Natural killer cell treated with Interleukin-12 subunit alpha and Interleukin-12 subunit beta and Interleukin-15 and Interleukin-18, amount 100 ng/mL, for 72 hours (primary cell): ENCODE measurements at places on chromosomes 4 and X.

DNA sequence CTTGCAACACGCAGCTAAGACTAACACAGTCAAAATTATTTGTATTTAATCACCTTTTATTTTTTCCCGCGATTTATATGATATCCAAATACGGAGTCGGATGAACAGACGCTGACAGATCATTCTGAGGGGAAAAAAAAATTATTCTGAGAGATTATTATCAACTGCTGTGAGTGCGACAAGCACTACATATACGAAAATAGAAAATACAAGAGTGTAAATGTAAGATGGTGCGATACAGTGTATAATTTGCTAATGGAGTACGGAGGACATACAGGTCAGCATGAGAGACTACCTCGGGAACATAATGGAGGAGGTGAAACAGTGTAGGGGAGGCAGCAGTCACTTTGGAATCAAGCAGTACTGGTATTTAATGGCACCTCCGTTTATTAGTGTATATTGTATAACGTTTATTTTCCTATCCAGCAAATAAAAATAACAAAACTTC, 2.8 kb upstream of the LIN54 start:
- DNase-seq = no peak

- no peak for DNase-seq
These were observed 2.7 kb downstream of the GSX2 start for GRCh38 chr4:54102531-54103106.

GRCh38 chrX:120499301-120500072, 30.4 kb upstream of the LAMP2 start:
- DNase-seq = no peak

GRCh38 chr4:30094887-30095286, 625.3 kb upstream of the PCDH7 start:
- no peak for DNase-seq

DNA sequence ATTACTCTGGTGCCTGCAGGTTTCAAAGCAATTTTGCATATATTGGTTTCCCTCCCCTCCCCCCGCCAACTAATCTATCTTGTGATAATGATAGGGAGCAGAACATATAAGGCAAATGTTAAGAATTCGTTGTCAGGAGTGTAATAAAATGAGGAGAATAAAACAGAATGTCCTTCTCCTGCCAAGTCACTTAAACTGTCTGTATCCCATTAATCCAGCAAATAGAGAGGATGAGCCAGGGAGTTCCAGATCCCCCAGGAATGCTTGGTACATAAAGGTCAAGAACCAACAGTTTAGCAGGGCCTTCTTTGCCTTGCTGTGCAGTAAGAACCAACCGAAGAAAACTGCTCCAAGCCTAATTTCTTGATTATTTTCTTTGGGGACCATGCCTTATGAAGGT, 141.4 kb downstream of the AMELX start:
- no peak for DNase-seq

DNA sequence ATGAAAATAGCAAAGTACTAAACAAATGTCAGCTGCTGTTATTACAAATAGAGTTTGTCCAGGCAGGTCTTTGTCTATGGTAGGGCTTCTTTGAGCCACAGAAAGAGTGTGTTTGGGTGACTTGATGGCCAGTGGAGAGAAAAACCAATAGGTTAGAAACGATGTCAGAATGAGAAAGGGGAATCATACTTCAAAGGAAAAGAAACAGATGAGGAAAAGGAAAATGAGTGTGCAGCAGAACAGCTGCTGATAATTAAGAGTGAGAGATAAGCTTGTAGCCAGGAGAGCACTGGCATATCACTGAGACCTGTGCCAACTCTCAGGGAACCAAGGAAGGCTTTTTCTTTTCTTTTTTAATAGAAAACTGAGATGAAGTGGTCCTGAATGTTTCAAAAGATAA, 257.2 kb downstream of the ARHGAP24 start:
- DNase-seq = no peak

GRCh38 chr4:1588306-1588705, 95.8 kb downstream of the FAM53A start:
- no peak for DNase-seq

- DNase-seq = no peak
These were observed 25.8 kb downstream of the OTUD4 start for GRCh38 chr4:145154573-145154972.

- DNase-seq = no peak
These were observed 16.5 kb downstream of the CXCL1 start for GRCh38 chr4:73885574-73886267.

DNA sequence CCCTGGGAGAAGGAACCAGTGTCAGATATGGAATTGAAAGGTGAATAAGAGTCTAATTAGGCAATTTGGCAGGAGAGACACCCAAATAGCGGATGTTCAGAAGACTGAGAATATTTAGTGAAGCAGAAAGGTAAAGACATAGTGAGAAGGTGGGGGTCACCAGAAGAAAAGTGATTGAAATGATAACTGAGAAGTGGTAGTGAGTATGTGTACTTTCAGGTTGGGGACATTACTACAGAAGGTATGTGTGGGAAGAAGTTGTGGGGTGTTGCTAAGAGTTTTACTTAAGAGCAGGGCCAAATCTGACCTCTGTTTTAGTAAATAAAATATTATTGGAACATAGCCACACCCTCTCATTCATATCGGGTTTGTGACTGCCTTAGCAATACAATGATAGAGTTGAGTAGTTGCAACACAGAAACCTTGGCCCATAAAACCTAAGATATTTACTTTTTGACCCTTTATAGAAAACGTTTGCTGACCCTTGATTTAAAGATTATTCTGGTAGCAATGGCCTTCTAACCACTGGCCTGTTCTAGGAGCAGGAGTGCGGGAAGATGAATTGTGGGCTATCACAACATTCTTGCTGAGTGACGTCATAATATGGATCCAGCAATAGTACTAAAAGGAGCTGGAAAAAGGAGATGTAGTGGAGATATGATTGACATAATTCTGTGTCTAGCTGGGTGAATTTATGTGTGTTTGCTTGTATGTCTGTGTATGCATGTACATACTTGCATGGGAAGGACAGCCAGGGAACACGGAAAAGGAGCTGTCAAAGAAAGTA, 115.3 kb downstream of the HS3ST1 start:
- no peak for DNase-seq

DNA sequence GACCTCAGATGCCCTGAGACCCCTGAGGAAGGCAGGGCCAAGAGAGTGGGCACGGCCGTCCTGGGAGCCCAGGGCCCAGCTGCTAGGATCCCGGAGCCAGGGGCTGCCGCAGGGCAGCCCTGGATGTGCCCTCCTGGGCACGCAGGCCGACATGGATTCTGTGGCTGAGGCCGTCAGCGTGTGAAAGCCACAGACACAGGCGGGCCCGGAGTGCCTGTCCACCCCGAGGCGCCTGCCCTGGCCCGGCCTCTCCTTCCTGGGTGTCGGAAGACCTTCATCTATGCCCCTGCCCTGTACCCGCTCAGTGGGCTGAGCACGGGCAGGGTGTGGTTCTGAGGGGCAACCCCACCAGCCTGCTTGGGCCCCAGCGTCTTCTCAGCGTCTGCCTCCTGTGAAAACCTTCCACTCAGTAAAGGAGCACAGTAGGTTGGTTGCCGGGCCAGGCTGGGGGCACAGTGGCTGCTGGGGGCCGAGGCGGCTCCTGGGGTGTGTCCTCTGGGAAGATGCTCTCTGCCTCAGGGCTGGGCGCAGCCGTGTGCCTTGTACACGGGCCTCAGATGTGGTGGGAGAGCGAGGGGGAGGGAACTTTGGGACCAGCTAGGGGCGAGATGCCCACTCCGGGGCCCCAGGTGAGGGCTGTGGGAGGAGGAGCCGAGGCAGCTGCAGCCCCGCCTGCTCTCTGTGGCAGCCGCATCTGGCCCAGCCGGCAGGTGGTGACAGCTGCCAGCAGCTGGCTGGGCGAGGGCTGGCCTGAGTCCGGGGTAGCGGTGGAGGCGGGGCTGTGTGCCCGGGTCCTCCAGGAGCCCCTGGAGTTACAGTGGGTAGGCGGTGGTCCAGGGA, 20.8 kb downstream of the FGFRL1 start:
- DNase-seq = no peak

DNA sequence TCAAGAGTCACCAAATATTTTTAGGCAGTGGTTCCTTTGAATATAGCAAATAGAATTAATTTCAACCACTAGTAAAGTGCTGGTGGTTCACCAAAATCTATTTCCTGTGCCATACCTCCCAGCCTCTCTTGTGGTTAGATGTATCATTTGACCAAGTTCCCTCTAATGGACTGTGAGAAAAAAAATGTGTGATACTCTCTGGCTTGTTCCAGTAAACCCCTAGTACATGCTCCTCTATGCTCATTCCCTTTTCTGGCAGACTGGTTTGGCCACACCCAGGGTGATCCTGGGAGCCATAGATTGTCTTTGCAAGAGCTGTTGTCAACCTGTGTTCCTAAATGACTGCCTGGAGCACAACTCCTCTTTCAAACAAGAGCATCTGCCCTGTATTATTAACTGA, 109.5 kb downstream of the FRAS1 start:
- peak; percentile 66 for DNase-seq

DNA sequence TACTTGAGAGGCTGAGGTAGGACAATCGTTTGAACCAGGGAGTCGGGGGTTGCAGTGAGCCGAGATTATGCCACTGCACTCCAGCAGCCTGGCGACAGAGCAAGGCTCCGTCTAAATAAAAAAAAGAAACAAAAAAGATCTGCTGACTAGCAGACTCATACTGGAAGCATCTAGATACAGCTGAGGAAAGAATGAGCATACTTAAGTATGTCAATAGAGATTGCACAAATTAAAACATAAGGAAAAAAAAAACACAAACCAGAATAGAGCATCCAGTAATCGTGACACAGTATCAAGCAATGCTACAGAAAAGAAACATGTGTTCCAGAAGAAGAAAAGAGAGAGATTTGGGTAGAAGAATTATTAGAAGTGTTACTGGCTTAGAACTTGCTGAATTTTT, 105.5 kb upstream of the SPOCK3 start:
- no peak for DNase-seq

DNA sequence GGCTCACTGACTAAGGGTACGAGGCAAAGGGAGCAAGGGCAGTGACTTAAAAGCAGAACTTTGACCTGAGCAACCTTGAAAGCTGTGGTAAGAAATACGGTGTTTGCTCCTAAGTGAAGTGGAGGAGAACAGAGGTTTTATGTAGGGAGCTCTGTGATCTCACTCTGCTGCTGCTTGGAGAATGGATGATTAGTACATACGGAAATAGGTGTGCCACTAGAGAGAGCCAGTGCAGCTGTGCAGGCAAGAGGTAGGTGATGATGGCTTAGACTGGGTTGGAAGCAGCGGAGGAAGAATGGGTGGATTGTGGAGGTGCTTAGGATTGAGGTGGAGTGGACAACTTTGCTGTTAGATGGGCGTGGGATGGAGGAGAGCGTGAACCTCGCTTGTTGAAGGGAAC, 85.0 kb downstream of the FAM193A start:
- no peak for DNase-seq

DNA sequence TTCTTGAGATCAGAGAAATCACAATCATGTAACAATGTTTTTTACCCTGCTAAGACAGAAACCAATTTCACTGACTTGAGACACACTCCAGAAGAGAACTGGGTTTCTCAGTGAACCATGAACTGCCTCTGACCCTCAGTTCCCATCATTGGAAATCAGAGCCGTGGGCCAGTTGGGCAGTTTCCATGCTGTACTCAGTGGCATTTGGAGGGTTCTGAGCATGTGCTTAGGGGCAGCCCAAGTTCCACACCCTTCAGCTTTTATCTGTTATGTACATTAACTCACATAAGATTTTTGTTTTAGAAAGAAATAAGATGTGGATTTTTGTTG, 77.9 kb downstream of the BTC start:
- DNase-seq = no peak

- no peak for DNase-seq
These were observed 1183.7 kb downstream of the FSTL5 start for GRCh38 chr4:160980091-160980490.

DNA sequence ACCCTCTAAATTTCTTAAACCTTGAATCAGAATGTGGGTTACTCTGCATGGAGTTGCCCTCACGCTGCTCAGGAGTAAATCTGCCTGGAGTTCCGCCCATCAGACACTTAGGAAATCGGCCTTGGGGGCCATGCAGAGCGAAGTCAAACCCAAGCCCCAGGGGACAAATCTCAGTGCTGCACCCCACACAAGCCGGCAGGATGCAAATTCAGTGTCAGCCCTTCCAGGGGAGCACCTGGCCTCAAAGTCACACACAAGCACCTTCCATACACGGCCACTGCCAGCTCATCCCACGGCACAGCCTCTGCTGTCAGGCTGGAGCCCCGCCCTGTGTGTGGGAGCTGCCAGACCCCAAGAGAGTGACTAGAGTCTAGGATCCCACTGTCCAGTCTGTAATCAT, 27.4 kb downstream of the RNF212 start:
- no peak for DNase-seq

GRCh38 chr4:174672276-174672675, 150.0 kb upstream of the HPGD start:
- no peak for DNase-seq

DNA sequence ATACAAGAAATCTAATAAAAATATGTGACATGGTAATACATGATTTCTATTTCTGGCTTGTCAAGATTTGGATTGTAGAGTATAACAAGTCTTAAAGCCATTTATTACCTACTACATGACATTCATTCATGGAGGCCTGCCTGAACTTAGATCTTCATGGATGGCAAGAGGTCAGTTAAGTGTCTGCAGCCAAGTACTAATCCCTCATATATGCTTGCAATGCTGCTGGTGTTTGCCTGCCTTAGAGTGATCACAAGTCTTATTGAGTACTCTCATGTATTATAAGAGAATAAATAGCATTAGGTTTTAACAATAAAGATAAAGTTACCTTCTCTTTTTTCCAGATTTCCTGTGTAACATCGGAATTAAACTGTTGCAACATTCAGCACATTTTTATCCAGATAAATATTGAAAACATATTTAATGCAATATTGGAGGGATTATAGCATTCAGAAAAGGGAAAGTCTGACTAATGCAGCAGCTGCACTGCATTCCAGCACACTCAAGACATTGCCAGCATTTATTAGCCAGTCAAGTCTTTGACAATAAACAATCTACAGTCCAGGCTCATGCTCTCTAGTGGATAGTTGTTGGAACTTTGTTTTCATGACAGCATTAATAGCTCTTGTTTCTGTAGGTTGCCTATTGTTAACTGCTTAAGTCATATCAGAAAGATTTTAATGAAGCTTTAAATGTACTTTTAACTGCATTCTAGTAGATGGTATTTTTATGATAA, 737.1 kb downstream of the FAT4 start:
- no peak for DNase-seq

- DNase-seq = peak; percentile 64
These were observed 13.1 kb upstream of the AMTN start for GRCh38 chr4:70505151-70505748.

DNA sequence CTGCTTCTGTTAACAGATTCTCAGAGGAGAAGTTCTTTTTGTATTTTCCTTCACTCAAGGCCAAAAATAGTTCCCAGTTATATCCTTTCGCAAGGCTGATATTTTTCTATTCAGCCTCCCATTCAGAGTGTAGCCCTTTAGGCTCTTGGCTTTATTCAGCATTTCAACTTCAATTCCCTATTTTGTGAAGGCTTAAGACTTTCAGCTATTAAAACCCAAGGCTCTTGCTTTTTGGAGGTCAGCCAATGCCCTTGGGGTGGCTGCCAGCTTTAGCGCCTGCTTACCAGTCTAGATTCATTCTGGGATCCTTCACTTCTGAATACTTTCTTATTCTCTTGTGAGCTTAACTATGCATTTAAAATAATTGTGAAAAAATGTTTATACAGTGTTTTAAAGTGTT, 57.3 kb upstream of the ADGRA3 start:
- DNase-seq = no peak

- DNase-seq = no peak
These were observed 686 bp downstream of the FIP1L1 start for GRCh38 chr4:53378171-53378482.
